ENCODE measurements at places on chromosomes 3 and 15.

DNA sequence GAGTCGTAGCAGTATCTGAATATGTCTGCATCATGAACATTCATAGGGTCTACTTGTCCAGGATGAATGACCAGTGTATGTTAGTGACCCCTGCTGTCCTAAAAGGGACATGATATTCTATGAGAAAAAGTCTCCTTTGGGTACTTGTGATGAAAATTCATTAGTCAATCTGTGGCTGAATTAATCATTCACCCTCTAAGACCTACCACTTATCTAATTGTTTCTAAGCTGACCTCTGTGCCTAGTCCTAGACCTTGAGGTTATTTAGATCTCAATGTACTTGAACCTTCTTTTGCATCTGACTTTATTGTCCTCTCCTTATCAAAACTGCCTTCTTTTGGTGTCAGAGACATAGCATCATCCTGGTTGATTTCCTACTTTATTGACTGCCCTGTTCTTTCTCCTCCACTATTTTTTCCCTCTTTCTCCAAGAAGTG, 799.3 kb downstream of the DIPK2A start:
- DNase-seq = peak; percentile 35

DNA sequence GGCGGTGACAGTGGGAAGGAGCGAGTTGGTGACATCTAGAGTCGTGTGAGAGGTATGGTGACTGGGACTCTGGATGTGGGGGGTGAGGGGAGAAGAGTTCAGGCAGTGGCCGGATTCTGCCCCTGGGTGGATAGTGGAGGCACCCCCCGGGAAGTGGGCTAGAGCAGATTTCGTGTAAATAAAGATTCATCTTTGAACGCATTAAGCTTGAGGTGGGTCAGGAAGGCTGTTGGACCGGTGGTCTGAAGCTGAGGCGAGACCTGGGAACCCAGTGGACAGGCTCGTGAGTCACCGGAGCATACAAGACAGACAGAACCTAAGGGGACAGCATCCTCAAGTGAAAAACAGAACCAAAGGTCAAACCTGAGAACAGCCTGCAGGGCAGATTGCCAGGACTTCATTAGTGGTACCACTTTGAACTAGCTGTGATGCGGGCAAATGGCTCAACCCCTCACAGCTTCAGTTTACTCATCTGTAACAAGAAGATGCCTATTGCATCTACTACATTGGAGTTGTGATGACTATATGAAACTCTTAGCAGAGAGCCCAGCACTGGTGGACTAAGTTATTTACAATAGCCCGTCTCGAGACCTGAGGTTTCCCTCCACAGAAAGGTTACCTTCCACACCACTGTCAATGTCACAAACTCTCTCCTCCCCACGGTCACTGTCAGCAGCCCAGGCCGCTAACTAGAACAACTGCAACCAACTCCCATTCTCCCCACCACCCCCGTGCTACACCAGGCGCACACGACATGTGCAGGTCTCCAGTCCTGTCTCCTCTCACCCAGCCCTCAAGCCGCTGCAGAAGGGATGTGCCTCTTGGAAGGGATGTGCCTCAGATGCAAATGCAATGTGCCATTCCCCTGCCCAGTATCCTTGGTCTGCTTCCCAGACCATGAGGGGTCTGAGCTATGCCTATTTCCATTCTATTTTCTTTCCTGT, 901 bp upstream of the CLN6 start:
- DNase-seq = no peak

DNA sequence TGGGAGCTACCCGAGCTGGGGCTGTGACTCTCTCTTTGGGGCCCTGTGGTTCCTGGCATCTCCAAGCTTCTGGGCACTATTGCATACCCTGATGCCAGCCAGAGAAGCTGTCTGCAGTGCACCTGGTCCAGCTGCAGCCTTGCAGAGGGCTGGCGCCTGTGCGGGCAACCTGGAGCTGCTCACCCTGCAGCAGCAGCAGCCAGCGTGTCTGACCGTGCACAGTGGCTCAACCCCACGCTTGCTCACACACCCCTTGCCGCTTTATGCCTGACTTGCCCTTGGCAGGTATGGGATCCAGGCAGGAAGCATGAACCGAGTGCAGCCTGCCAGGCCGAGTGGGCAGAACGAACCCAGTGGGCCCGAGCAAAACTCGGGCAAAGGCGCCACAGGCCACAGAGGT, 69.9 kb downstream of the GLB1 start:
- DNase-seq = no peak

- peak; percentile 62 for DNase-seq
Measured at GRCh38 chr3:56988458-56989168, 71.9 kb upstream of the SPATA12 start.

DNA sequence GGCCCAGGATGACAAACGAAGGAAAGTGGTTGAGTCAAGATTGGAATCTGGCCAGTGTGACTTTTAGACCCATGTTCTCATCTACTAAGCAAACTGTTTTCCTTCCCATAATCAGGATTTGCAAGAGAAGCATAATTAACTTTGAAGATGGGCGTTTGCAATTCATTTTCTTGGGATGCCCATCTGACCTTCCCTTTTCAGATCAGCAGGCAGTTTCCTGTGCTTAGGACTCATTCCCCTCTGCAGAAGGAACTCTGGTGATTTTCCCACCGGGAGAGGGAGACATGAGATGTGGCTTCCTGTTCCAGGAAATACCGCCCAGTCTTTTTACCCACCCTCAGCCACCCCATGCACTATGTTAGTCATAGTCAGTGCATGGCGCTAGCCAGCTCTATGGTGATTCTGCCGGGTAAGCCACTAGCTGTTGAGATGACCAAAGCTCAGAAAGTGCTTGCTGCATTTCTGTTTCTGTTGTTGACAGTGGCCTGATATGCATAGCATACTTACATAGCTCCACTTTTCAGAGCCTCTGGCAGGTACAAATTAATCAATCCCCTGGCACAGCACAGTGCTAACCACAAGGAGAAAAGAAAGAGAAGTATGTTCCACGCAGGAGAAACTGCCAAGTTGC, 129.4 kb downstream of the VGLL4 start:
- no peak for DNase-seq

DNA sequence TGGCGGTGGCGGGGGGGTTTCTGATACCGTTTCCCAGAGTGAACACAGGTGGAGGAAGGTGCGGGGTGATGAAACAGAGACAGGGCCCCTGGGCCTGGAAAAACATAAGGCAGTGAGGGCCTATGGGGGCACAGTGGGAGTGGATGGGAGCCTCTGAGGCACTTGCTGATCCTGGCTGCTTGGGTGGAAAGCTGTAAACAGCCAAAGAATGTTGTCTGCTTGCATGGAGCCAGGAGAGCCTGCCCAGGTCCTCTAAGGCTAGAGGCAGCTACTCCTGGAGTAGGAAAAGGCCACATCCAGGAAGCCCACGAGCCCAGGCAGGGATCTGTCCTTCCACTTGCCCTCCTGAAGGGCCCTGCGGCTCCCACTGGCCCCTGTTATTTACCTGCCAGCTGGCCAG, 2.9 kb upstream of the SEMA3B start:
- no peak for DNase-seq

DNA sequence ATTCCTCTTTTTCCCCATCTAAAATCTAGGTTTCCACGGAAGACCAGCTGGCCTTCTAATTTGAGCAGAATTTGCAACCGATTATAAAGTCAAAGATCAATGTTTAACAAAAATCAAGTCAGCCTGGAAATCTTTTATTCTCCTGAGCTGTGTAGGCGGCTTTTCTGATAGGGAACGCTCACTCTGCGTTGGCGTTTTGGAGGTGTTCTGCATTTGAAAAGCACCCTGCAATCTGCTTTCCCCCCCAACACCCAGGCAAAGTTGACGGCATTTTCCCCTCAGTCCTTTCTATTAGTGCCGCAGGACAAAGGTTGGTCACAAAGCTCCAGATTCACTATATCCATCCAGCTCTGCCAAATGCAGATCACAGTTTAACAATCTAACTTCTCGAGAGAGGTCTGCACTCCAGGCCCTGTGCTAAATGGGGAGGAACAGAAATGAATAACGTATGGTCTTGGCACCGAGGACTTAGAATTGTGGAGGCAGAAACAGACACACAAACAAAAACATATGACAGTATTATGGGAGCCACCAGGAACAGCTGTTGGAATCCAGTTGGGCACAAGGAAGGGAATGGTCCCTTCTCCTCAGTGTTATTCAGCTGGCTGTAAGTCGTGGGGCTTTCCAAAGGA, 50.4 kb upstream of the LARS2 start:
- peak; percentile 44 for DNase-seq

- no peak for DNase-seq
Measured at GRCh38 chr3:168585544-168585943, 489.8 kb upstream of the GOLIM4 start.

GRCh38 chr3:30747771-30748281, 141.4 kb downstream of the TGFBR2 start:
- no peak for DNase-seq

GRCh38 chr3:138241061-138241460, 54.0 kb downstream of the ARMC8 start:
- no peak for DNase-seq

DNA sequence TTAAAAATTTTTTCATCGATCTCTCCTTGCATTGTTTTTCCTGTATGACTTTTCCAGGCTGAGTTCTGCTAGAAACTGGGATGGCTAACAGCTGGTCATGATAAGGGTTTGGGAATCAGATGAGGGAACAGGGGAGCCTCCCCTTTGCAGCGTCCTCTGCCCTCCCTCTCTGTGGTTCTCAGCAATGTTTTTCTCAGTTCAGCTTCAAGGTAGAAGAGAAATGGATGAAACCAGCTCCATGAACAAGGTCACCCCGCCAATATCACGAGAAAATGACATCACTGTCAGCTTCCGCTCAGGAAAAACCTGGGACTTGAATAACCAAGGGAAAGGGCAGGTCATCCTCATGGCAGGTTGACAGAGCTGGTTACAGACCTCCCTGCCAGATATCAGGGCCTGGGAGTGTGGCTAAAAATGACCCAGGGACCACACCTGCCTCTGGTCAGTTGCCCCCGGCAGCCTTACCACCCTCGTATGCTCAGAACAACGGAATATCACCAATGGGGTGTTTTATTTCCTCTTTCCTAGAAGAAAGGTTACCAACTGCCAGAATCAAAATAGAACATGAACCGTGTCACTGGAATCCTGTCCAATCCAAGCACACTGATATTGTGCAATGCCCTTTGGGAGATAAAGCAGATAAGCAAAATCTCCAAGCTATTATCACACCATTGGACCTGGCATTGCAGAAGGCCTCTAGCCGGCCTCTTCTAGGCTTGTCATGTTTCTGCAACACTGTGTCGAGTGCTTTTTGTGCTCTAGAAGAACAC, 26.1 kb downstream of the LSM3 start:
- DNase-seq = no peak

- DNase-seq = no peak
Measured at GRCh38 chr3:157113832-157114505, 46.0 kb downstream of the CCNL1 start.

GRCh38 chr3:45491344-45491743, 103.0 kb downstream of the LARS2 start:
- DNase-seq = no peak

GRCh38 chr3:8610951-8611350, 33.6 kb downstream of the SSUH2 start:
- no peak for DNase-seq

- DNase-seq = no peak
Measured at GRCh38 chr3:178325330-178325729, 210.9 kb upstream of the KCNMB2 start.

- DNase-seq = no peak
Measured at GRCh38 chr3:123453675-123454074, 4.8 kb upstream of the ADCY5 start.

GRCh38 chr3:195169011-195169649, 101.8 kb downstream of the XXYLT1 start:
- no peak for DNase-seq

- DNase-seq = peak; percentile 21
Measured at GRCh38 chr3:41418961-41419691, 219.8 kb downstream of the CTNNB1 start.

DNA sequence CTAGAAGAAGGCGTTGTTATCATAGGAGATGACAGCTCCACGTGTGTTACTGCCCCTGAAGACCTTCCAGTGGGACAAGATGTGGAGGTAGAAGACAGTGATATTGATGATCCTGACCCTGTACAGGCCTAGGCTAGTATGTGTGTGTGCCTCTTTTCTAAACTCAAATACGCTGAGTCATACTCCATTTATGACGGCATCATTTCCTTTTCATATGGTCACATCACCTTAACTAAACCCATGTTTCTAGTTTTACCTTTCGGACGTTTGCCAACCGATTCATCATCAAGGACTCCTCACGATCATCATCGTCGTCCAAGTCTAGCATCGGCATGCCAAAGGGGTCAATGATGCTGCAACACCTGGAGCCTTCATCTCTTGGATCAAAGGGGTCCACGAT, 149.0 kb downstream of the CBLB start:
- no peak for DNase-seq

GRCh38 chr3:193894121-193894863, 241.7 kb upstream of the HES1 start:
- DNase-seq = no peak

DNA sequence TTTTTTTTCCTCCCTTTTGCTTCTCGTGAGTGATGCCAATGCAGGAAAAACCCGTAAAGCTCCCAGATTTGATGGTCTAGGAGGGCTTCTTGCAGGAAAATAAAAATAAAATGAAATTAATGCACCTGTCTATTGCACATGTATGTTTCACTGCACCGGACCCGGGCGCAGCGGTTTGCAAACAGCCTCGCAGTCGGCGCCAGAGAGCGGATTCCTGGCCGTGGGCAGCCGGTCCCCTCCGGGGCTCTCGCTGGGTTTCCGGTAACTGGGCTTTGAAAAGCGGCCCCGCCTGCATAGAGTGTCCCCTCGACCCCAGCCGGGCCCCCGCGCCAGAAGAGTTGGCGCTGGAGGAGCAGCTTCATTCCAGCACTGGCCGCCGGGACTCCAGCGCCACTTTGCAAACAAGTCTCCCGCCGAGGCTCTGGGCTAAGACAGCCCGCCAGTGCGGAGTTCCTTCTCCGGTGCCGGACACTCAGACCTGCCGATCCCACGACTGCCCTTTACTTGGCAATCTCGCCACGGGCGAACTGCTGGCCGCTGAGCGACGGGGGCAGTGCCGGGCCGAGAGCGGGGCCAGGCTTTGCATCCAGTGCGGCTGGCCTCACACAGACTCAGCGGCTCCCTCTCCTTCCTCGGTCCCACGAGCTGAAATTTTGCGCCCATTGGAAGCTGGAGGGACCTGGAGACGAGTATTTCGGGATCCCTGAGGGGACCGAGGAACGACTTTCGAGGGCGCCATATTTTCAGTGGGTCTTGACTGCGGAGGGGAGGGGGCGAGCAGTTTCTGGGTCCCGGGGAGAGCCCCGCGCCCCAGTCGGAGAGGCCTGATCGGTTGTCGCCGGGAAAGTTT, 225.9 kb upstream of the C2CD4B start:
- no peak for DNase-seq

- DNase-seq = no peak
Measured at GRCh38 chr3:171844873-171845272, 1.7 kb downstream of the TMEM212 start.

DNA sequence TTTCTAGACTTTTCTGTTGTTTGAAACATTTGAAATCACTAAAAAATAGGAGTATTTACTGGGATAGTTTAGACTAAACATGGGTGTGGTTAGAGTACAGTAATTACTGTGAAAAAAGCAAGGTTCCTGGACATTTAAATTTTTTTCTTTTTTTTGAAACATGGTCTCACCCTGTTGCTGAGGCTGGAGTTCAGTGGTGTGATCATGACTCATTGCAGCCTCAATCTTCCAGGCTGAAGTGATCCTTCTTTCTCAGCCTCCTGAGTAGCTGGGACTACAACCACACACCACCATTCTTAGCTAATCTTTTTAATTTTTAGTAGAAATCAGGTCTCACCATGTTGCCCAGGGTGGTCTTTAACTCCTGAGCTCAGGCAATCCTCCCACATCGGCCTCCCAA, 20.4 kb upstream of the CELF6 start:
- no peak for DNase-seq
